ENCODE measurements at places on chromosomes 5 and 9.

- DNase-seq = no peak
These were observed 8.1 kb downstream of the CD180 start for GRCh38 chr5:67188274-67189078.

DNA sequence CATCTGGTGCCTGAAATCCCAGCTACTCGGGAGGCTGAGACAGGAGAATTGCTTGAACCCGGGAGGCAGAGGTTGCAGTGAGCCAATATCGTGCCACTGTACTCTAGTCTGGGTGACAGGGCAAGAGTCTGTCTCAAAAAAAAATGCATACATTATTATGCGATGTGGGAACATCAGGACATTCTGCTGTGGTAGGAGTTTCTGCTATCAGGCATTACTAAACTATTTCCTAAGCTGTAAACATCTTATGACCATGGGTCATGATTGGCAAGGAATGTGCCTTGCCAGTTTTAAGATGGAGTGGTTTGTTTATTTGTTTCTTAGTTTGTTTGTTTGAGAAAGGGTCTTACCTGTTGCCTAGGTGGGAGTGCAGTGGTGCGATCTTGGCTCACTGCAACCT lies 45.1 kb upstream of the FAM120A start:
- DNase-seq = no peak

DNA sequence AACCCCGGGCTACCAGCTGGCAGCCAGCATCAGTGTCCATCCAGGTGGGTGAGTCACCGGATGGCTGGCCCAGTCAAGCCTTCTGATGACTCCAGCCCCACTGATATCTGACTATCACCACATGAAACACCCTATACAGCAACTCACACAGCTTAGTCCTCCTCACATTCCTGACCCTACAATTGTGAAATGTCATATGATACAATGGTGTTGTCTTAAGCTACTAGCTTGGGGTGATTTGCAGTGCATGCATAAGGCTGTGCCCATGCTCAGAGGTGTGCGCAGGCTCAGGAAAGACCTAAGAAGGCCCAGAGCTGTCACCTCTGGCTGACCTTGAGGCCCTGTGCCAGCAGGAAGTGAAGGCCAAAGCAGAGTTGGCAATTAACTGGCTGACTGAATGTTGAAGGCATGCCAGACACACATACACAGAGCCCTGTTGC lies 21.5 kb upstream of the SEMA4D start:
- DNase-seq = no peak

DNA sequence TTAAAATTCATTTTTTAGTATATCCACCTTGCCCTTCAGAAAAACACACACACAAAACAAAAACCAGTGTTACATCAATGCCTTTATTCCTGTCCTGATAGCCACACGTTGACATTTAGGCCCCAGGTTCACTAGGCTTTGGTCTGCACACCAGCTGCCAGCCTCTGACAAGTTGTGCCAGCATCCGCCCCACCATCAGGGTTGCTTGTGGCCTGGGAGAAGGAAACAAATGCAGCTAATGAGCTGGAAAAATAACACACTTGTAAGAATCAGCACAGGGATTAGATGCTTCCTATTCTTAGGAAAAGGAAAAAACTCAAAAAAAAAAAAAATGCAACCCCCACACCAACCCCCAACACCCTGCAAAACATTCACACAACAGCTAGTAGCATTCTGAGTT lies 404.0 kb upstream of the GRIA1 start:
- no peak for DNase-seq

DNA sequence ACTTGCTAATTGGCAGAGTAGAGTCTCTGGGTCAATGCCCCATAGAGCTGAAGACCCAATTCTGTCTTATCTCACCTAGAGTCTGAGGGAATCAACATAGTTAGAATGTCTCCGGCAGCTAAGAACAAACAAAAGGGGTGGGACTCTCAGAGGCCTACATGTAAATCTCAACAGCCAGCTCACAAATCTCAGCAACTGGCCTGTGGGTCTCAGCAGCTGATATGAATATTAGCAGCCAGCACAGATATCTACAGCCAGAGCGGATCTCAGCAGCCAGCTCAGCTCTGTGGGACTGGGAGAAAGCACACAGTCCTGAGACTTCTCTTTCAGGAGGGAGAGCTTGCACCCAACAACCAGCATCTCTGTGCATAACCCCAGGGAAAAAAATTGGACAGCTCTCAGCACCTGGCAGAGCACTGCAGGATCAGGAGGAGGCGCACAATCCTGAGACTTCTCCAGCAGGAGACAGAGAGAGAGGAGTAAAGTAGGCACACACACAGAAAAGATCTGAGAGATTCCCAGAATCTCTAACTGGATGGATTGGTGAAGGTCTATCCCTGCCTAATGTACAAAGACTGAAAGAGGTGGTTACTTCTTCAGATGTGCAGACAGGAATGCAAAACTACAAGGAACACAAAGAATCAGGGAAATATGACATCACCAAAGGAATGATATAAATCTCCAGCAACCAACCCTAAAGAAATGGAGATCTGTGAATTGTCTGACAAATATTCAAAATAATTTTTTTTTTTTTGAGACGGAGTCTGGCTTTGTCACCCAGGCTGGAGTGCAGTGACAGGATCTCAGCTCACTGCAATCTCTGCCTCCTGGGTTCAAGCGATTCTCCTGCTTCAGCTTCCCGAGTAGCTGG lies 29.2 kb downstream of the KLF4 start:
- no peak for DNase-seq

- no peak for DNase-seq
These were observed 105.6 kb downstream of the NTRK2 start for GRCh38 chr9:84775056-84775643.

DNA sequence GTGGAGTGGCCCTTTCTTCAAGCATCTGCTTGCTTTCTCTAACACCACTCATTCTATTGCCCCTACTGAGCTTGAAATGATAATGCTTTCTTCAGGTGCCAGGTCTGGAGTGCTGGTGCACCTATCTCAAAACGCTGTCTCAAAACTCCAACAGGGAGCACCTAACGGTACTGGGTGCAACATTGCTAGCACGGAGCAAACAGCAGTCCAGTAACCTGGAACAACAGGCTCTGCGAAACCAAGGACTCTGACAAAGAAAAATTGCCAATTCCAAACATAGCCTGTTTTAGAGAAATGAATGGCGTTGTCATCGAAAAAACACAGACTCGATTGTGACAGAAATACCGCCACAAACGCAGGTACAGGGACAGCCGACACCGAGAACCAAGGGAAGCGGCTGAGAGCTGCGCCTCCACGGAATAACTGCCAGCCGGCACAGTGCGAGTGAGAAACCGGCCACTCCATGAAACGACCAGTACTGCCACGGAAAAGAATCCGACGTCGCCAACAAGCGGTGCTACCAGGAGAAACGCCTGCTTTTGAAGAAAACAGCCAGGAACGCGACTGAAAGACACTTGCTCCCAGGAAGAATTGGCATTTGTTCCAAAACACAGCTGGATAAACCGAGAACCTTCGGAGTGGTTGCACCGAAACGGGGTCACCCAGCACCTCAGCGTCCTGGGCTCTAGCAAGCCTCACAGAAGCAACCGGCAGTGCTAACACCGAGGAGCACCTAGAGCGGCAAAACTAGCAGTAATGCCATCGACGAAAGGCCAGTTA lies 3.1 kb downstream of the ANXA2R start:
- DNase-seq = no peak

DNA sequence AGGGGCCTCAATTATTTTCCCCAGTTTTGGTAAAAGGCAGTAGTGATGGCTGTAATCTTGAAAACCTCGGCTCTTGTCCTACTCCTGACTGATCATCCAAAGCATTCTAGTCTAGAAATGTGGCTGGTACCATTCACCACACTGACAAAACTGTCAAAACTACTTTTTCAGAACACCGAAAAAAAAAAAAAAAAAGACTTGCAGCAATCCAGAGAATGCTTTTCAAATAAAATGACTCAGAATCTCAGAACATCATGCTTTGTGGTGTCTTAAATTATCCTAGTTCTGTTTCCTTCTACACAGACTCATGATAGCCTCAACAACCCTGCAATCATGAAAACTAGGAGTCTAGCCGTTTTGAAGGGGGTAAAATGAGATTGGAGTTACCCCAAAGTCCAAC lies 13.4 kb downstream of the SLC28A3 start:
- DNase-seq = no peak

GRCh38 chr5:149322518-149322917 lies 22.8 kb upstream of the GRPEL2 start:
- DNase-seq = no peak

- DNase-seq = no peak
These were observed 183.8 kb downstream of the PJA2 start for GRCh38 chr5:109225716-109226625.

GRCh38 chr5:173310861-173311785 lies 17.1 kb downstream of the STC2 start:
- no peak for DNase-seq

DNA sequence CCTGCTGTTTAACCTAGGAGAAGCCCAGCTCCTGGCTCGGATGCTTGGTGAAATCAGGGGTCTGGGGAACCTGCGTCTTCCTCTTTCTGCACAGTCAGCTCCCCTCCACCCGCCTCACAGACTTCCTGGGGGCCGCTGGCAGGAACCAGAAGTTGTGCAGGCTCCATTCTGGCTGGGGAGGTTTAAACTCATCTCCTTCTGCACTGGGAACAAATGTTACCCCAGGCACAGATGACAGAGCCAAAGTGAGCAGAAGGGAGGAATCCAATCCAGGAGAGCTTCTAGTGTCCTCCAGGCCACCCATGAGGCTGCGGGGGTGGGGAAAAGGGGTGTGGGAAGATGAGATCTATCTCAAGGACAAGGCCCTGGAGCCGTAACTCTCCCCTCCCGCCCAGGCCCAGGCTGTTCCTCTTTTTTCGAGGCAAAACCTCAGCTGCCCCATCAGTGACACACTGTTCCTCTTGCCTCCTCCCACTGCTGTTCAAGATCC lies 31.2 kb downstream of the KCNMB1 start:
- DNase-seq = no peak

GRCh38 chr5:56814361-56814962 lies 887 bp upstream of the MAP3K1 start:
- DNase-seq = peak; percentile 28

DNA sequence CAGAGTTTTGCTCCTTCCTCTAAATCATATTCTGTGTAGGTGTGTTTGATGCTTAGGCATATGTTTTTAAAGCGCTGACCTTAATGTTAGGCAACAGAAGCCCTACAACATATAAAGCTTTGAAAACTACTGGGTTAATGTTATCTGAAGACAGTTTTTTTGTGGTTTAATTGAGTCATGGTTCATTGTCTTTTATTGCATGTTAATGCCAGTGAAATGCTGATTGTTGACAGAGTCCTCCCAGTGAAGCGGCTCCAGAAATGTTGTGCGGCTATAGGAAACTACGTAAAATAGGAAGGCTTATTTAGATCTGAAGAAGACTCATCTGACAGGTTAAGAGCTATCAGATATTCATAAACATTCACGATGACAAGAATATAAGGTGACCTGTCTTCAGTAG lies 424.6 kb downstream of the CCDC171 start:
- peak; percentile 8 for DNase-seq

DNA sequence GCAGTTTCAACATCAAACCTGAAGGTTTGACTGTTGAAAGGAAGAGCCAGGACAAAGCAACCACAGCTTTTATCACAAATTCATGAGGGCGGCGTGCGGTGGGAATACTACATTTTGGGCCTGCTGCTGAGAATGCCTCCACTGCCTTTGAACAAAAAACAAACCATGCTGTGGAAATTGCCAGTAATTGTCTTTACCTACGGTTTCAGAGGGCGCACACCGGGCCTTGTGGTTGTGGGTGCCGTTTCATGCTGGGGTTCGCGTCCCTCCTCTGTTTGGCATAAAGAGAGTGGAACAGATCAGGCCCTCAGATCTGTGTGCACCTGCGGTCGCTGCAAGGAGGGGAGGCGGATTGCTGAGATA lies 27.6 kb upstream of the TCF7 start:
- no peak for DNase-seq

GRCh38 chr9:129539446-129539845 lies 81.5 kb downstream of the C9orf50 start:
- no peak for DNase-seq

- DNase-seq = peak; percentile 23
These were observed 70.3 kb downstream of the UGCG start for GRCh38 chr9:111966861-111967291.

DNA sequence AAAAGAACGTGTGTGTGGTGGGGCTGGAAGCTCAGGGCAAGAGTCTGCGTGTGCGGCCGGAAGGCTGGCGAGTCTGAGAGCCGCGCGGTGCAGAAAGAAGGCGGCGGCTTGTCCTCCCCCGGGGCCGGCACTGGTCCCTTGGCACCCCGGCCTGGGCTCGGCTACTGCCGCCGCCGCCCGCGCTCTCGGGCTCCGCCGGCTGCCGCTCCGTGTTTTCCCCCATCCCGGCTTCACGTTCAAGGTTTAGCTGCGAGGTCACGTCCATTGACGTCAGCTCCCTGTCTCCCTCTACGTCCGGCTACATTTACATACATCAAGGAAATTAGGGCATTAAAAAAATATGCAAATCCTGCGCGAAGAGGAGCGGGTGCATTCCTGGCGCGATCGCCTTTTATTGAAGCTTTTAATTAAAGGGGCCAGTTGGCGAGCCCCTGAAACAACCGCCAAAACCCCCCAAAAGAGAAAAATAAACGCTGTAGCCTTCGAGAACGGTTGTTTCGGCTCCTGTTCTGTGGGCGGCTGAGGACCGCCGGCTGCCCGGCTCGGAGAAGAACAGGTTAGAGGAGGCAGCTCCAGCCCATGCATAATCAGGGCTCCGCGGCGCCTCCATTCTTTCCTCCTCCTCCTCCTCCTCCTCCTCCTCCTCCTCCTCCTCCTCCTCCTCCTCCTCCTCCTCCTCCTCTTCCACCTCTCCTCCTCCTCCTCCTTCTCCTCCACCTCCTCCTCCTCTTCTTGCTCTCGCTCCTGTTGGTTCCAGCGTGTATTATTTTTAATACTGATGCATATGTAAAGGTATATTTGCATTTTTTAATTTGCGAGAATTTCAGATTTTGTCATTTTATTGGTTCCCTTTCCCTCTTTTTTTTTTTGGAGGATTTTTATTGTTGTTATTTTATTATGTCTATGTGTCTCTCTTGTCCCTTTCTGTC lies 207.0 kb downstream of the MEF2C start:
- DNase-seq = peak; percentile 75

DNA sequence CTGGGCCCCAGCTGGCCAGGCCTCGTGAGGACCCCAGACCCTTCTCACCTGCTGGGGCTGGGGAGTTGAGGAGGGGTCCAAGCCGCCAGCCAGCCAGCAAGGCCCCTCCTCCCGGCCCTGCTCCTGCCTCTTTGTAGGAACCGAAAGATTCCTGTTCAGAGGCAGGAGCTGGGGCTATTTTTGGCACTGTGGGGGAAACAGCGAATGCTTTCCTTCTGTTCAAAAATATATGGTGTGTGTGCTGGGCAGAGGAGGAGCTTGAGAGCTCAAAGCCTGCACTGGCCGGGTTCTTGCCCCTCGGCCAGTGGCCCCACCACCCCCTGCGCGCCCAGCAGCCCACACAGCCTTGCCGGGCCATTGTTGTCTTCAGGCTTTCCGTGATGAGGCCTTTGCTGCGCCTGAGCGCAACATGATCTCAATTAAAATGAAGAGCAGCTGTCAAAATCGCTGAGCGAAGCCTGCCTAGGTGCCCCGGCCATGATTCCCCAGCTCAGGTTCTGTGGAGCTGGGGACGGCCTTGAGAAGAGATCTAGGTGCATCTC lies 13.4 kb downstream of the NCS1 start:
- DNase-seq = no peak

- DNase-seq = no peak
These were observed 29.2 kb upstream of the SMC5 start for GRCh38 chr9:70229579-70229978.
